WERI-Rb-1 (cell line): ENCODE measurements at places on chromosomes 12 and 14.

DNA sequence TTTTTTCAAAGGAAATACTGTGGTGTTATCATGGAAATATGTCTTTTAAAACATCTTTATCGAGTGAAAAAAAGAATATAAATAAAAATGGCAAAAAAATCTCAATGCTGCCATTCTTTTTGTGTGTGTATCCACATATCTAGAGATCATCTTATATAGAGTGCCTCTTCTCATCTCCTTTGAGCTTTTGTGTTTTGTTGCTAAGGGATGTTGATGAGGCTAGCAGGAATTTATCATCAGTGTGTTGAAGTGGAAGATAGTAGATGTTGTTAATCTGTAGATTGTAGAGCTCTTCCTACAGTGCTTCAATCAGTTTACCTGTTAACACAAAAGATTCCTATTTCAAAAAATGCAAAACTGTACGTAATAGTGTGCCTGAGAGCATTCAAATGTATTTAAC is 1738.0 kb upstream of the SEL1L start:
- no peak for DNase-seq

DNA sequence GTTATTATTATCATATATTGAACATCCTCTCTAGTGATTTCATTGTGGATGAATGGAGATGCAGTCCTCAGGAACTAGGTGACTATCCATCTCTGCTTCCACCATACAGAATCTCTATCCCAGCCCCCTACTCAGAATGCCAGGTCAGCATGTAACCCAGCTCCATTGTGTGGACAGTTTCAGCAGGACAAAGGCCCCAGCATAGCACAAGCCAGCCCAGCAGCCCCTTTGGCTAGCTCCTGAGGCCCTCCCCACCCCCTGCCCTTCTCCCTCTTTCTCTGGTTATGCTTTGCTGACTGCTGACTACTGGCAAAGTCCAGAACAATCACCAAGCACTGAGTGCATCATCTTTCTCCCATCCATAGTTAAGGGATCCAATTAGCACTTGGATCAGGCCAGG is 5.8 kb upstream of the SPRYD4 start:
- DNase-seq, result no peak

GRCh38 chr12:114776731-114777442 is 92.9 kb upstream of the TBX3 start:
- DNase-seq, result no peak

DNA sequence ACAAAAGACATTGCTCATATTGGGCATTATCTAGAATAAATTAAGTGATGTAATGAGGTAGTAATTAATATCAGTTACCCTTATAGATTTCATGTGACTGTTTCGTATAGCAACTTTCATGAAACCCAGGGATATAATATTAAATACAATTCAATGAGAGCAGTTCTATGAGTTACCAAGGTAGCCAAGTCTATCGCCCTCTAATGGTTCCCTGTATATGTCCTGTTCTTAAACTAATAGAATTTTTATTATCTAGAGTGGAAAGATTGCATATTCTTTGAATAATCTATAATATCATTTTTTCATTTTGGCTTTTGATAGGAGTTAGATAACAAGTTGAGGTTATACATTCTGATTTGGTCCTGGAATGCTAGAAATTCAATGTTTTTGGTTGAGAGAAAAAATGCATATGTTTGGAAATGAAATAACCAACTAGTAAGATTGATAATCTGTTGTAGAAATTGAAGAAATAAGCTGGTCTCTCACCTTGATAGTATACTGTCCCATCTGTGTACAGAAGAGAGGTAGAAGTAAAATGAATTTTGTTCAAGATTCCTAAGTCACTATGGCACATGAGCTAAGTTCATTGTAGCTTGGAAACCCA is 59.7 kb downstream of the SCFD1 start:
- DNase-seq, result no peak

- DNase-seq, result no peak
Observed at GRCh38 chr14:93962701-93963601, 13.4 kb downstream of the ASB2 start.

DNA sequence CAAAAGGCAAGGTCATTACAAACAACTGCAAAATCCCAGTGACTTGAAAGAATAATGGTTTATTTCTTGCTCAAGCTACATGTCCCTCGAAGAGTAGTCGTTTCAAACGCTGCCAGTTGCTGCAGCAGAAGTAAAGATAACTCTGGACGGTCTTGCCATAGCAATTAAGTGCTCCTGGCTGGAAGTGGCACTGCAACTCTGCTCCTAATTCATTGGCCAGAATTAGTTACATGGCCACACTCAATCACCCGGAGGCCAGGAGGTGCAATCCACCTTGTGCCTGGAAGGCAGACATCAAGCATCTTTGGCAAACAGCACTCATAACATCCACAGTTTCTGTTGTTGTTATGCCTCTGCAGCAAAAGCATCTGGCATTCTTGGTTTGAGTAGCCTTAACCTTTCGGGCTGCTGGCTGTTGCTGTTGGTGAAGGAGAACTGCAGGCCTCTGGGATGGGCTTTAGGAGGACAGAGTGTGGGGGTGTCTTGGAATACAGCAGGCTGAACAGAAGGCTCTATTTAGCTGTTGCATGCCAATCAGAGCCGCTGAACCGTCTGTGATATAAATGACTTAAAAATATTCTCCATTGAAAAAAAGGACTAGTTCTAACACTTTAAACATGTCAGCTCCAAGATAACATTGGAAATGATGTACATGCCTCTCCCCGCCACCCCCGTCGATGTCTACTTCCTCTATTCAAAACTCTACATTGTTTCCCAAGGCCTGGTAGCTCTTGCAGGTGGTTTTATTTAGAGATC is 123.5 kb upstream of the DYRK2 start:
- DNase-seq, result no peak

DNA sequence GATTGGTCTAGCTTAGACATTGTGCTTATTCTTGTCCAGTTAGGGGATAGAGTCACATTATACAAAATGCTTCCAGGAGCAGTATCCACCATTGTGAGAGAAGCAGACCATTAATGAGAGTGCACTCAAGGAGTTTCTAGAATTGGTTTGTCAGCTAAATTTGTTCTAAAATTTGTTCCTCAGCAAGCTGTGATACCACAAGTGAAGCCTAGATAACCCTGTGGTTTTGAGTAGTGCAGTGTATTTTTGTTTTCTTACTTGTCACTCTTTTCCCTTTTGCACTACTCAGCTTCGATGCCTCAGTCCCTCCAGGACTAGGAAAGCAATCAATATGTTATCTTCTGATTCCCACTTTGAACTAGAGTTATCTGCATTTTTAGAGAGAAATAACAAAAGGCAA is 42.5 kb upstream of the AKAP6 start:
- no peak for DNase-seq

GRCh38 chr12:6533923-6534694 is at the start of gene GAPDH:
TSS of gene GAPDH (plus strand) at chr12:6534517. CDS start at chr12:6534833, 316 bp downstream.
- DNase-seq, result peak; percentile 95

DNA sequence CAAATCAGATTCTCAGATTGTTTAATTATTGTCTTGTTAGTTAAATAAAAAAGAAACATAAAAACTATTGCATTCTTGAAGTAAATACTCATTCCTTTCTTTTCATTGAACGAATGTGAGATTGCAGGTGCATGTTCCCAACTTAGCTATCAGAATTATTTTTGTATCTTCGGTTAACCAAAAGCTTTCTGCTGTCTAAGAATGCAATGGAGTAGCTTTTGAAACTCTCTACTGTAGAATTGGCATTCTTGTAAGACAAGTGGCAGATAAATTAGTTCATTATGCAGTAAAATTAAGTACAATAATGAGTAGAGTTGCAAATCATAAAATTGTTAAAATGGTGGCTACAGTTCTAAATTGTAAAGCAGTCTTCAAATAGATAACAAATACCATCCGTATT is 298.1 kb downstream of the ACSS3 start:
- DNase-seq, result no peak

DNA sequence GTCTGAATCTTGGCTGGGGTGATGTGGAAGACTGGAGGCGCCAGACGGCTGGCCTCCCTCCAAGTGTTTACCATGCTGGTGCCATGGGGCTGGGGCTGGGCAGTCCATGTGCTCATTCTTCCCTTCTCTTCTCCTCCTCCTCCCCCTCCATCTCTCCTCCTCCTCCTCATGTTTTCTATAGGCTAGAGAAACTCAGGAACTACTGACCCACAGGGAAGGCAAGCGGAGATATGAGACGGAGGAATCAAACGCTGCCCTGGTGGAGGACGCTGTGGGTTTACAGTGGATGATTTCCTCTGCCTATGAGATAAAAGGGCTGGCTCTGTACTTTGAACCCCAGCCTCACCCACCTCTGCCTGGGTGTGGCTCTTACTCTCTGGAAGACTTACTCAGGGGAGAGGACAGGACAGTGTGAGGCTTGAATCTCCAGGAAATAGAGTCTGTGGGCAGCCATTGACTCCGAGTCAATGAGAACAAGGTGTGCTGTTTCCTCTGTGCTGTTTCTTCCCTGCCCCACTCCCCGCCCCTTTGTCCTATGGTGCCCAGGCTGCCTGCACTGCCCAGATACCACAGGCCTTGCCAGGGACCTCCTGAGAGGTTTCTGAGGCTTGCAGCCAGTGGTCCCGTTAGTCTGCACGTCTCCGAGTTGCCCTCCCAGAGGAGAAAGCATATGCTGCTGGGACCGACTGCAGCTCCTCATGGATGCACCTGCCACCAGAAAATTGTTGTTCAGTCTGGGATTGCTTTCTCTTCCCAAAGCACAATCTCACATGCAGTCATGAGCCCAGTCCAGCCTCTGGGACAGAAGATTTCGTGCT is 132.6 kb upstream of the ARHGAP5 start:
- DNase-seq, result no peak

GRCh38 chr14:91870001-91870400 is 2.7 kb upstream of the TC2N start:
- DNase-seq, result no peak

DNA sequence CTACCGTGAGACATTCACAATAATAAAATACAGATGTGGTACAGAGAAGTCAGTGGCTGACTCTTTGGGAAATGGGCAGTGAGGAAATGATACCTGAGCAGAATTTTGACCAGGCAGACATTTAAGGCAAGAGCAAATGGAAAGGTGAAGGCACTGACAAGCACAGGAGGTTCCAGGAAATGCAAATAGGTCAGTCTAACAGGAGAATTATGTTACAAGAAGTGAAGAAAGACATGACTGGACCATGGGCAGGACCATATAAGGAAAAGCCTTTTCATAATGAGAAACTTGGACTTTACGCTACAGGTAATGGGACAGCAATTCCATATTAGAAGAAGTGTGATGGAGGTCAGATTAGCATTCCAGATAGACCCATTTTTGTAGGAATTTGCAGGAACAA is 338.9 kb downstream of the PDZRN4 start:
- DNase-seq, result no peak

- no peak for DNase-seq
Observed at GRCh38 chr12:47986832-47987231, 17.4 kb downstream of the COL2A1 start.

DNA sequence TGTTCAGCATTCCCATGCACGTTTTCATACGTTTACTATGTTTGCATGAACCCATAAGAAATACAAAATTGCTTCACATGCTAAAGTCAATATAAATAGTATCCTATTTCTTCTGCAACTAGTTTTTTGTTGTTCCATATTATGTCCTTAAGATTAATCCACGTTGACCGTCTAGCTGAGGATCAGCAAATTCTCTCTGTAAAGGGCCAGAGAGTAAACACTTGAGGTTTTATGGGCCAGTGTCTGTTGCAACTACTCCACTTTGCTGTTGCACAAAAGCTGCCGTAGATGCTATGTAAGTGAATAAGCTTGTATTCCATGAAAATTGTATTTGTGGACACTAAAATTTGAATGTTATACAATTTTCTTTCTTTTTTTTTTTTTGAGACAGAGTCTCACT is 21.1 kb upstream of the PITPNM2 start:
- no peak for DNase-seq

GRCh38 chr12:124078800-124079199 is 105.8 kb downstream of the ZNF664 start:
- no peak for DNase-seq

DNA sequence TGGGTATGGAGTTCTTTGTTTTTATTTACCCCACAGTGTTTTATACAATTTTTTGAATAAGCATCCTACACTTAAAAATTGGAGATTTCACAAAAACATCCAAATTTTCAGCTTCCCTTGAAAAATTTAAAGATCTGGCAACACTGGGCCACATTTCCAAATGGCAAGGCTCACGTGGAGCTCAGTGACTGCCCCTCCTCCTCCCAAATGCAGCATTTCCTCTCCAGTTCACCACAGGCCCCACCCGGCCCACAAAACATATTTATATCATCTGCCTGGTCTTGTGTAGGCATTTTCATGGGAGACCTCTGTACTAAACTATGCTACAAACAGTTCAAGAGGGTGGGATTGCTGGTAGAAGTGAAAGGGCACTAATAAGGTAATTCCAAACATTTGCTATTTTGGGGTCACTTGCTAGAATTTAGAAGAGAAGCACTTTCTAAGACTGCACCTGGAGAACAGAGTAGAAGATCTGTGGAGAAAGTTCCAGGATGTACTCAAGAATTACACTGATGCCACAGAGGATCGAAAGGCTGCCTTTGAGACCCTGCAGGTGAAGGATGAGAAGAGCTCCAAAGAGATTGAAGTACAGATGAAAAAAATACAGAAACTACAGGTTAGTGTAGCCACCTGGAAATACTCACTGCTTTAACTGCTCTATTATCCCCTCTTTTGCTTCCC is 7.3 kb downstream of the FKBP11 start:
- DNase-seq, result no peak

DNA sequence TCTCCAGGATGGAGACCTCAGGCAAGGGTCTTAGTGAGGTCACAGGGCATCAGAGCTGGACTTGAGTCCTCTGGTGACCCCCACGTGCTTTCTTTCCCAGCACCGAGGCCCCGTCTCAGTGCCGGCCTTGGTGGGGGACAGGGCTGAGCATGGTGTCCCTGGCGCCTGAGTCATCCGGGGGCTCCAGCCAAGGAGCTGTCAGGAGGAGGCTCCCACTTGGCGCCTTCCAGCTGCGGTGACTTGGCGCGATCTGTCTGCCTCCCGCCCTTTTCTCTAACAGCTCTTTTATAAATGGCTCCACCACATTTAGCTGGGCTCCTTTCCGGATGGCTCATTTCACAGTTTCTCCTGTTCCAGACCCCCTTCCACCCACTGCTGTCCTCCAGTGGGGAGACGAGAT is 60.4 kb downstream of the PRMT8 start:
- no peak for DNase-seq

GRCh38 chr14:95067526-95067925 is 89.8 kb downstream of the DICER1 start:
- no peak for DNase-seq

- no peak for DNase-seq
Observed at GRCh38 chr12:121241156-121241970, 31.4 kb downstream of the P2RX4 start.

DNA sequence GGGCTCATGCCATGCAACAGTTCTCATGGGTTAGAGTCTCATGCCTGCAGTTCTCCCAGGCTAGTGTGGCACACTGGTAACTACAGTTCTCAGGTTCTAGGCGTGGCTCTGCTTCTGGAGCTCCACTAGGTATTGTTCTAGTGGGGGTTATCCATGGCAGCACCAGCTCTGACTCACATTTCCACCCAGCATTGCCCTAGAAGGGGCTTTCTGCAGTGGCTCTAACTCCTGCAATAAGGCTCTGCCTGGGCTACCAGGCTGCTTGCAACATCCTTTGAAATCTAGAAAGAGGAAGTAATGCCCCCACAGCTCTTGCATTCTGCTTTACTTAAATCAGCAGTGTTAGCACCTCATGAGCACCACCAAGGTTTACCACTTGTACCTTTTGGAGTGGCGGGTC is 220.3 kb upstream of the ARID2 start:
- no peak for DNase-seq

GRCh38 chr12:93018610-93019009 is 89.5 kb upstream of the EEA1 start:
- no peak for DNase-seq
